CD4-positive, CD25-positive, alpha-beta regulatory T cell (primary cell): ENCODE measurements at places on chromosomes 6 and 20.

GRCh38 chr6:111032484-111033140, 50.8 kb downstream of the RPF2 start:
- DNase-seq = no peak

DNA sequence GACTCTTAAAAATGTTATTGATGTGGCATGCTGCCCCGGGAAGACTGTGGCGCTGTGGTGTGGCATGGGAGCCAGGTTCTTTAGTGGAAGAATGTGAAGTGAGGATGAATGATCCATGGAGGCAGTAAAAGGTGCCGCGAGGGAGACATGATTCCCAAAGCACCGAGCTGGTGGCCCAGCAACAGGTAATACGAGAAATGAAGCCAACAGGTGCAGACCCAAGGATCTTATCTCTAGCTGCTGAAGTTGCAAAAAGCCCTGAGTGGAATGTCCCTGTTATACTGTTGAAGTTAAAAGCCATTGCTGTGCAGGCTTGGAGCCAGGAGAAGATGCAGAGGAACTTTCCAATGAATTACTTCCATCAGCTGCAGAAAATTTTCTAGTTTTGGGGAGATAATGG, 53.5 kb downstream of the OR2B6 start:
- DNase-seq = no peak

DNA sequence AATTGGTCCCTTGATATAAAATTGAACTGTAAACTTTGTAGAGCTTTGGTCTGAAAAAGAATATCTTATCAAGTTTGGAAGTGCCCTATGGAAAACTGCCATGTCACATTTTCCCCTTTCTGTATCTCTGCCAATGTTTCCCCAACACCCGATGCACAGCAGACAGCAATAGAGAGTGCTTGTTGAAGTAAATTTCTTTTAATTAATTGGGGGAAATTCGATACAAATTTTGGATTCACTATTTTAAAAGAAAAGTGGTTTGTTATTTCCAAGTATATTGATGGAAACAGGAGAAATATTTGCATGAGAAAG, 208.1 kb downstream of the OGFRL1 start:
- DNase-seq = no peak

- DNase-seq = peak; percentile 66
Observed at GRCh38 chr6:152975204-152975915, 7.5 kb downstream of the FBXO5 start.

GRCh38 chr6:36479256-36479655, 36.5 kb downstream of the KCTD20 start:
- DNase-seq = no peak

- no peak for DNase-seq
Observed at GRCh38 chr6:1597924-1598323, 11.8 kb upstream of the FOXC1 start.

GRCh38 chr20:46592580-46593362, 42.3 kb upstream of the OCSTAMP start:
- DNase-seq = peak; percentile 22

- DNase-seq = peak; percentile 5
Observed at GRCh38 chr6:57267586-57268293, 45.6 kb upstream of the RAB23 start.

DNA sequence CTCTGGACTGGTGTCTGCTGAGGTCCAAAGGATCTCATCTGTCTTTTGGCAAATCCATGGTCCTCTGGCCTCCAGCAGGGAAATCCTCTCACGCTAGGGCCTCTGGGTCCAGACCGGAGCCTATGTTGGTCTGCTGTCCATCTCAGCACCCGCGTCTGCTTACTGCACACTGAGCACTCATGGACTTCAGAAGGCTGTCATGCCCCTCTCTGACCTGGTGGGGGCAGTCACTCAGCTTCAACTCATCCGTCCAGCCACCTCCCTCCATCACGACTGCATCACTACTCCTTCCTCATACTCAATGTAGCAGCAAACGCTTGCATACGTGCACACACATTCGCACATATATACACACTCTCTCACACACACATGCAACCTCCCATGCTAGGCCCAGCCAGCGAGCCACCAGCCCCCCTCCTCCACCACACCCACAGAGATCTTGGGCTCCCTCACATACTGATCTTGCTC, 33.3 kb downstream of the GABRR2 start:
- DNase-seq = peak; percentile 8

DNA sequence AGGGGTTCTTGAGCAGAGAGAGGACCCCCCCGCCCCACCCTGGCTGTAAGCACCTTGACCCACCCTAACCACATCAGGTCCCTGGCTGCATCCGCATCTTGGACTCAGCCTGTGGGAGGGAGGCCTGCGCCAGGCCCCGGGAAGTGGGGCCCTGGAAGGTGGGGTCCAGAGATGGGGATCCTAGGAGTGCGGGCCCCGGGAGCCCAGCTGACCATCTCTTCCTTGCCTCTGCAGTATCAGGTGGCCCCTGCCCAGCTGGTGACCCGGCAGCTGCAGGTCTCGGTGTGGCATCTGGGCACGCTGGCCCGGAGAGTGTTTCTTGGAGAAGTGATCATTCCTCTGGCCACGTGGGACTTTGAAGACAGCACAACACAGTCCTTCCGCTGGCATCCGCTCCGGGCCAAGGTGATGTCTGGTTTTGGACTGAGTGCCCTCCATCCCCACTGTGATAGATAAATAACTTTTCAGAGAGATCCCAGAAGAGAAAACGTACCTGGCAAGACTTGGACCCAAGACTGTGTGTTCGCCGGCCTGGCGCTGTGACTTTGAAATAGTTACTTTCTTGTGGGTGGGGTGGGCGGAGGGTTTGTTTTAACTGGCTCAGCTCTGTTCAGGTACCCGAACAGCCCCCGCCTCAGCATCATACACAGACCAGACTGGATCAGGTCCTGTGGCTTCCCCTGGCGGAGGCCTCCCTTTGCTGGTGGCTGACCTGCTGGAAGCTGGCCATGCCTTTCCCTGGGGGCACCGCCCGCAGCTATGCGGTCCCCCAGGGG, 62.0 kb downstream of the EZR start:
- no peak for DNase-seq

GRCh38 chr20:14245368-14245970, 91.9 kb downstream of the FLRT3 start:
- DNase-seq = no peak

GRCh38 chr20:11143481-11143880, 469.7 kb upstream of the JAG1 start:
- DNase-seq = no peak

- no peak for DNase-seq
Observed at GRCh38 chr6:126380072-126380583, 40.2 kb downstream of the CENPW start.

DNA sequence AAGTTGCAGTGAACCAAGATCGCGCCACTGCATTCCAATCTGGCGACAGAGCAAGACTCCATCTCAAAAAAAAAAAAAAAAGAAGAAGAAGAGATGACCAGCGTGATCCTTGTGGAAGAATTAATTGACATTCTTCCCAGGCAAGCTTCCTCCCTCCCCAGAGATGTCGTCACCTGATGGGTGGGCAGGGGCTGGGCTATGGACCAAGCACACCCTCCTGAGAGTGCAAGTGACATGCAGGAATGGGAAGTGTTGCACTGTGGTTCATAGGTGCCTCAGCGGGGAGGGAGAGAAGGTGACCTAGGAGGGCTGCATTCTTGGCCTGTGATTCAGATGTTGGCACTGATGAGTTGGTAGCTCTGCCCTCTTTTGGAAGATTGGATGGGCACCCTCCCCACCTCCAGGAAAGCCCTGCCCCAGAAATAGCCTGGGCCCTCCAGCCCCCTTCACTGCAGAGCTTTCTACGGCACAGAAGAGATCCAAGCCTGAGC, 37.8 kb downstream of the TAF8 start:
- no peak for DNase-seq

GRCh38 chr20:64256282-64256935, 861 bp downstream of the PCMTD2 start:
- peak; percentile 31 for DNase-seq

- no peak for DNase-seq
Observed at GRCh38 chr6:67431076-67431475, 1204.0 kb upstream of the ADGRB3 start.

DNA sequence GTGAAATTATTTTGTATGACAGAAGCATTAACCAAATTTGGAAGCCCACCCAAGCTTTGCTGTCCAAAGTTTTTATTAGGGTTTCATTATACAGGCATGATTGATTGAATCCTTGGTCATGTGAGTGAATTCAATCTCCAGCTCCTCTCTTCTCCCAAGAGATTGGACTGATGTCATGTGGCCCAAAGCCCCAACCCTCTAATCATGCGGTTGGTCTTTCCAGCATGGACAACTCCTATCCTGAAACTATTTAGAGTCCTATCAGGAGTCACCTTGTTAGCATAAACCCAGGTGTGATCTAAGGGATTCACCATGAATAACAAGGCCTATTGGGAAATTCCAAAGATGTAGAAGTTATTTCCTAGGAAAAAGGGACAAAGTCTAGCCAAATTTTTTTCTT, 10.6 kb downstream of the POLR3F start:
- no peak for DNase-seq

- DNase-seq = no peak
Observed at GRCh38 chr6:3228046-3228671, 706 bp upstream of the TUBB2B start.

DNA sequence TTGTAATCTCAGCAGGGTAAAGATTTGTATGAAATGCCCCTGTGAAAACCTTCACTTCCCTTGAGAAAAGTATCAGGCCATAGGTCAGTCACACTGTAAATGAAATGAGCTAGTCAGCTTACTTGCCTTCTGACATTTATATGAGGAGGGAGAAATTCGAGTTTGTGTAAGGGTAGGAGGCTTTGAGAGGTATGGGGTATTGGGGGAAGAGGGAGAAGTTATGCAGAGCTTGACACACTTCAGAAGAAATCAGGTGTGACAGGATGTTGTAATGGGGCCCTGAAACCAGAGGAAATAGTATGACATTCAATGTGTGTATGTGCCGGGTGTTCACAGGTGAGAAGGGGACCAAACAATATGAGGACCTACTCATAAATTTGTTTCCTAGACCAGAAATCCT, 64.2 kb upstream of the CCN6 start:
- DNase-seq = peak; percentile 69

GRCh38 chr20:53287357-53288042, 306.1 kb downstream of the ZNF217 start:
- no peak for DNase-seq

DNA sequence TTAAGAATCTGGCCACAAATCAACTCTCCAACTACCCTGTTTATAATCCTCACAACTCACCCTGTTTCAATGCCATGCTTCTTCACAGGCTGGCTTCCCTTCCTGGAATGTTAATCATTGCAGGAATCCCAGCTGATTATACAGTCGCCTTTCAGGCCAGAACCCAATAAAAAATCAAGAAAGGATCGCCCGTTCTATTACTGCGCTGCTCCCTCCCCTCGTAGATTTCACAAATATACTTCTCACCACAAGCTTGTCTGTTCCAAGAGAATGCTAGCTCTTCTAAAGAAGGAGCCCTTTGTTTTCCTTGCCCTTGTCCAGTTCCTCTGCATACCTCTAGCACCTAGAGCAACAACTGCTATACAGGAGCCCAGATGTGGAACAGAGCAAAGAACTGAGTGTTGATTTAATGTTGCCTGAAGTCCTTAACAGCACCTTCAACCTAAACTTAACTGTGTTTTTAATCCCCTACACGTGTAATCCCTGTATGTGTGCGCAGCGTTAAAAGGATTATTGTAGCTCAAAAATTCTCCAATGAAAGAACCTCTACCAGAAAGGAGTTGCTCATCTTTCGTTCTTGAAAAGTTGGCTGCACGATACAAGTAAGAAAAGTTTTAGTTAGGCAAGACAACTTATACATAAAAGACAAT, 988 bp downstream of the ECHDC1 start:
- DNase-seq = no peak

- no peak for DNase-seq
Observed at GRCh38 chr6:54916858-54917257, 70.3 kb downstream of the FAM83B start.

DNA sequence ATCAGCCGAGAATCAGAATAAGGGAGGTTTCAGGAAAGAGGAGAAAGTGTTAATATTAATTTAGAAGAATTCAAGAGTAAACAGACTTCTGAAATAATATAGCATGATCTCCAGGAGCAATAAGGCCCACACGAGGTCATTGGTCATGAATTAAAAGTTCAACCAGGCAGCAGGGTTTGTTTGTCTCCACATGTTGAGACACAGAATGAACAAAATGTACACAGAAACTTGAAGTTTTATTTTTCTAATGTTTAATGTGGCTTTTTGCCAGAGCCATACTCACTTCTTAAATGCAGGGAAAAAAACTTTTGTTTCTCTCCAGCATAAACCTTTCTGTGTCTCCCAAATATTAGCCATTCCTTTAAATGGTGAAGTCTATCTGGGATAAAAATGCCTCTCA, 504.5 kb downstream of the HDGFL1 start:
- no peak for DNase-seq

GRCh38 chr6:13242590-13242989, 85.7 kb downstream of the TBC1D7 start:
- no peak for DNase-seq

DNA sequence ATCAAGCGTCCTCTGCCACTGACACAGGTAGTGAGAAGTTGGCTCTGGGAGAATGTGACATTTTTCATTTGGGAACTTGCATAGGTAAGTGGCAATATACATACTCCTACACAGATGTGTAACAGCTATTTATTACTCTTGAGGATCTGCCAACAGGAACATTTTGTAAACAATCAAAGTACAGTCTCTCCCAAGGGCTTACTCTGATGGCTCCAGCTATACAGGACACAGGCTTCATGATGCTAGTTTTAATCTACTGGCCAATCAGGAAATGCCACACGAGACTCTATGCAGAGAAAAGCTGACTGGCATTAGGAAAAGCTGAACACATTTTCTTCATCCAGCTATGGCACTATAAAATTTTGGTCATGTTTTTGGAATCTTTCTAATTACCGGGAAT, 57.8 kb downstream of the POPDC3 start:
- DNase-seq = no peak

DNA sequence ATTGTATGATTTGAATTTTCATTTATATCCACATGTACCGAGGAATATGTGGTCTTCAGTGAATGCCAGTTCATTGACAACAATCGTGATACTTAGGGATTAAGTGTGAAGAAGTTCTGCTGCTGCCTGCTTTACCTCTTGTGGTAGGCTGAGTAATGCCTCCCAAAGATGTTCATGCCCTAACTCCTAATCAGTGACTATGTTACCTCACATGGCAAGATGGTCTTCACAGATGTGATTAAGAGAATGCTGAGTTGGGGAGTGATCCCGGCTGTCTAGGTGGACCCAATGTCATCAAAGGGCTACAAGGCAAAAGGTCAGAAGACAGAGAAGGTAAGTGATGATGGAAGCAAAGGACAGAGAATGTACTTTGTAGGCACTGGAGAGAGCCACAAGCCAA, 181.0 kb downstream of the FOXC1 start:
- DNase-seq = no peak

GRCh38 chr6:37433657-37434271, 743 bp downstream of the CMTR1 start:
- DNase-seq = peak; percentile 42

GRCh38 chr6:156909212-156910010, 132.2 kb downstream of the ARID1B start:
- no peak for DNase-seq
